ENCODE measurements at places on chromosomes 12 and 14.

DNA sequence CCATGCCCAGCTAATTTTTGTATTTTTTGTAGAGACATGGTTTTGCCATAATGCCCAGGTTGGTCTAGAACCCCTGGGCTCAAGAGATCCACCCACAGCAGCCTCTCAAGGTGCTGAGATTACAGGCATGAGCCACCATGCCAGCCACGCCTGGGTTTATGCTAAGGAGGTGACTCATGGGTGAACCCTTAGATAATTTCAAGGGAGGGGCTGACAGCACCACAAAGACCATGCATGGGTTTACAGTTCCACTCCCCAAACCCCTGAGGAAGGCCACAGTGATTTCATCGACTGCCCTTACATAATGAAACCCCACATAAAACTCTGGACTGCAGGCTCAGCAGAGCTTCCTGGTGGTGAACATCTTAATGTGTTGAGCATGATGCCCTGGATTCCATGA lies 33.7 kb downstream of the TMEM132D start:
- no peak for DNase-seq

GRCh38 chr14:85566603-85567002 lies 36.7 kb downstream of the FLRT2 start:
- no peak for DNase-seq

DNA sequence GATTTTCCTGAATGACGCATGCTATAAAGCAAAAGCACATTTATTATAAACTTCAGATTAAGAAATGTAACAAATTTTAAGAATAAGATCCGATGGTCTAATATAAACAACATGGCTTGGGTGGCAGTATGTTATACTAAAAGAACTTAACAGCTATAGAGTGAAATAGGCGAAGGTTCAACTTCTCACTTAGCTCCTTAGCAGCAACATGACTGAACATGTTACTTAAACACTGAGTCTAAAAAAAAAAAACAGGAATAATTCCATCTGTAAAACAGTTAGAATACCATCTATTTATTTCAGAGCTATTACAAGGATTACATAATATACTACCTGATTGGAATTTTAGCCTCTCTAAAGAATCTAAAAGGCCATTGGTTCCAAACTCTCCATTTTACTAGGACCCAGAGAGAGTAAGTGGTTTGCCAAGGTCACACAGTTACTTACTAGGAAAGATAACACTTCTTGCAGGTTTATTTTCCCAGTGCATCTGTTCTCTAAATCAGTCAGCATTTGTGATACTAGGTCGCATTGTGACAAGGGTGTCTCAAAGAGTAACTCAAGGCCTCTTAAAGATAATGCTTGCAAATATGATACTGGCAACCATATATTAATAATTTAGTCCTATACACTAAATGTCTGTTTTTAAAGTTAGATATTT lies 14.8 kb downstream of the OSBPL8 start:
- DNase-seq: no peak

GRCh38 chr12:116150001-116150400 lies 127.5 kb downstream of the MED13L start:
- no peak for DNase-seq

DNA sequence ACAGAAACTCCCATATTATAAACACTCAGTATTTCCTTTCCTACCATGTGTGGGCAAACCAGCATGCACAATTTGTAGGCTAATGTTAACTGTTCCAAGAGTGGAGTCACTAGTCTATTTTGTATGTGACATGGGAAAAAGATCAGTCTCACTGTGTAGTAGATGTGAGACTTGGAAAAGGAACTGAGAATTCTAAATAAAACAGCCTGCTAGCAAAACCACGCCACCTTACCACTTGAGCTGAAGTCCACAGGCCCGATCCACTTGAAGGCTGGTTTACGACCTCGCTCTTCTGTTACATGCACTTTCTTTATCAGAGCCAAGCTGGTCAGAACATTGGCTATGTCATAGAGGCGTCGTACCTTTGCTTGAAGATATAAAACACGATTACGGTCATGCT lies 22.5 kb downstream of the E2F7 start:
- DNase-seq: peak; percentile 66

DNA sequence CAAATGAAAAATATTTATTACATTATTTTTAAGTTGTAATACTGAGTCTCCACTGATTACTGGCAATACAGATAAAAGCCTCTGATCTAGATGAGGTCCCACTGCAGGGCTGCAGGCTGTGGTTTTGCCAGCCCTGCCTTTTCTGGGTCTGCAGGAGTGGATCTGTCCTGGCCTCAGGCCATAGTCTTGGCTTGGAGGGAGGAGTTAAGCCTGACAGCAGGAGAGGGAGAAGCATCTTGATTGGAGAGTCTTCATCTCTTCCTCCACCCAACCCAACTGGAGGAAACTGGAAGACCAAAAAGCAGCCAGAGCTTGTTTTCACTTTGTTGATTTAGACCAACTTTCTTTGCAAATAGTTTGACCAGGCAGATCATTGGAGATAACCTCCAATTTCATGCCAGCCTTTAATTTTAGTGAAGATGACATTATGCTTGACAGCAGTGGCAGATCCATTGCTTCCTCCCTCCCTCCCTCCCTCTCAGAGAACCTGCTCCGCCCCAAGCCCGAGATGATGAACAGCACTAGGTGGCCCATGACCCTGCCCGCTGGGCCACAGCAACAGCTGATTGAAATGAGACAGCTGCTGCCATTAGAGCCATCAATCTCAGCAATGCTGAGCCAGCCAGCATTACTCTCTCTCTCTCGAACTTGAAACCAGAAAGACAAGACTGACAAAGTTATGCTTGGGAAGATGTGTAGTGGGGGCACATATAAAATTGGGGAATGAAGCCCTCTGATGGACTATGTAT lies 222.4 kb downstream of the GLT1D1 start:
- DNase-seq: peak; percentile 72

All from NCI-H187 treated with DMSO at 0.1 percent for 48 hours (cell line).